ENCODE measurements at places on chromosomes 5 and 9.

GRCh38 chr5:65364907-65365306 is 116.8 kb downstream of the ADAMTS6 start:
- DNase-seq: no peak

DNA sequence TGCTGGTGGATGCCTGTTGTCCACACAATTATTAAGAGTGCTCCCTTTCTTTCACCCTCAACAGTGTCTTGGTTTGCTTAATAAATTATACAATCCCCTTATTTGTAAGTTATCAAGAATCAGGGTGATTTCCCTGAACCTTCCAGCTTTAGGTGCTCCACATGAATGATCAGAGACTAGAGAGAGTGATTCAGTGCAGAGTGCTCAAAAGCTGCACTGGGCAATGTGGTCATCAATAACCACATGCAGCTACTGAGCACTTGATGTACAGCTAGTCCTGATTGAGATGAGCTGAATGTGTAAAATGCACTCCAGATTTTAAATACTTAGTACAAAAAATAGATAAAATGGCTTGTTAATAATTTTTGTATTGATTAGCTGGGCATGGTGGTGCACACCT is 76.8 kb upstream of the TRIO start:
- DNase-seq: no peak

GRCh38 chr5:178223196-178223773 is 9.3 kb downstream of the PHYKPL start:
- no peak for DNase-seq

DNA sequence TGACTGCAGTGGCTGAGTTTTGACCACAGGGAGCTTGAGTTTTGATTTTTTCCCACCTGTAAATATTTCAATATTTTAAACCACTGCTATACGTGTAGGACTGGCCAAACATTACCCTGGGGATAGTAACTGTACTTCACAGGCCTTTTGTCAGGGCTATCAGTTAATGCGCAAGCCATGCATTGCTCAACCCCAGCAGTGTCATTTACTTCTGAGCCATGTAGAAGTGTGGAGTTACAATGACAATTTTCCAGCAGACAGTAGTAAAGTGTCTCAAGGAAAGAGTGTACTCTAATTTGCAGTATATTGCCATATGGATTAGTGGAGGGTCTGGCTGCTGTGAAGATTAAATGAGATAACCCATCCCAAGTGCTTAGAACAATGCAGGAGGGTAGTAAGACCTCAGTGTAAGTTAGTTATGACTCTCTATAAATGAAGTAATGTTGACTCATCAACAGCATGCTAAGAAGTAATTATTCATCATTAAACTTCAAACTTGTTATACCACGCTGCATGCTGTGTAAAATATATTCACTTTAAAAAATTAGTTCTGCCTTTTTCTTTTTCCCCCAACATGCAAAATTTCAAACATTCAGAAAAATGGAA is 489.2 kb downstream of the KDM4C start:
- DNase-seq: no peak

DNA sequence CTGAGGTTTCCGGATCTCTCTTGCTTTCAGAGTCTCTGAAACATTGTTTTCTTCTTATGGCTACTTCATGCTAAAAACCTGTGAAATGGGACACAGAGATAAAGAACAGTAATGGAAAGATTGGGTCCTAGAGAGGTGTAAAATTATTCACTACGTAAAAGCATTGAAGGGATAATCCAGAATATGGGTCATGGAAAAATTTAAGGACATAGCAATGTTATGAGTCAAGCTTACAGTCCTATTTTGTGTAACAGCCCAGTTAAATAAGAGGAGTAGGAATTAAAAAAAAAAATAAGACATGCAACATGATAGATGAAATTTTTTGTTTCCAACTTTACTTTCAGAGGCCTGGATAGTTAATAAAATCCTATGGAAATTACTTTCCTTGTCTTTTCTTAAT is 61.9 kb upstream of the ELL2 start:
- no peak for DNase-seq

GRCh38 chr9:37292896-37293295 is 129.6 kb upstream of the GRHPR start:
- DNase-seq: no peak

- DNase-seq: no peak
Measured at GRCh38 chr5:125056671-125057485, 310.4 kb upstream of the ZNF608 start.

DNA sequence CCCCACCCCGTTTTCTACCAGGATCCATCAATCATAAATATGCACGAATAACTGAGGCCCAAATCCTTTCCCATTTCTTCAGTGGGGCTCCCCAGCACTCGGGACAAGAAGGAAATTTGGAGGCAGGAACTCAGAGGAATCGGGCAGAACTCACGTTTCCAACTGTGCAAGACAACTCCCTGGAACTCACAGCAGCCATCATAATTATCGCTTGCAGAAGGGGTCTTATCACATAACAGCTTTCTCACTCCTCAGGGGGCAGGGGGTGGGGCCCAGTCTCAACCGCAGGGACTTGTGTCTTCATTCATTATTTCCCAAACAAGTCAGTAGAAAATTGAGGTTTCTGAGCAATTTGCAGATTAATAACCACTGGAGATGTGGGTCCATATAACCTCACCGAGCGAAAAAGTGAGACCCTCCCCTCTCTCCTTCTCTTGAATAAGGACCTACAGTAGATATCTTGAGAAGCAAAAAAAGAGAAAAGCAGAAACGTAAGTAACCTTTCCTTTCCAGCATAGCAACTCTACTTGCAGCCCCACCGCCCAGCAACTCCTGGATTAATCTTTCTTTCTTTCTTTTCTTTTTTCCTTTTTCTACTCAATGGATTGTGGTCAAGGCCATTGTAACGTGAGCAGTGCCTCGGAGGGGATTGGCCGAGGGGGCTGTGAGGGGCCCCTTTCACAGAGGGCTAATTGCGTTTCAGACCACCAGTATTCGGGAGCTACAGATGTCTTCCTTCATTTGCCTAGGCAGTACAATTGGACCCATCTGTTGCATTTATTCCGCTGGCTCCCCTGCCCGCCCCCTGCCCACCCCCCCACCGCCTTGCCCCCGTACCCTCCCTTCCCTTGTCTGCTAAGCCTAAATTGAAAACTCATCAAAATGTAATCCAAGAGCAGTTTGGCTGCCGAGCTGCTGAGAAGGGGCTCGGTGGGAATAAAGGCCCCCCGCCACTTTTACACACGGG is 24.7 kb upstream of the TIFAB start:
- no peak for DNase-seq

GRCh38 chr9:105651806-105652205 is 10.5 kb upstream of the TAL2 start:
- no peak for DNase-seq

GRCh38 chr9:88968799-88969198 is 22.5 kb upstream of the S1PR3 start:
- DNase-seq: no peak

DNA sequence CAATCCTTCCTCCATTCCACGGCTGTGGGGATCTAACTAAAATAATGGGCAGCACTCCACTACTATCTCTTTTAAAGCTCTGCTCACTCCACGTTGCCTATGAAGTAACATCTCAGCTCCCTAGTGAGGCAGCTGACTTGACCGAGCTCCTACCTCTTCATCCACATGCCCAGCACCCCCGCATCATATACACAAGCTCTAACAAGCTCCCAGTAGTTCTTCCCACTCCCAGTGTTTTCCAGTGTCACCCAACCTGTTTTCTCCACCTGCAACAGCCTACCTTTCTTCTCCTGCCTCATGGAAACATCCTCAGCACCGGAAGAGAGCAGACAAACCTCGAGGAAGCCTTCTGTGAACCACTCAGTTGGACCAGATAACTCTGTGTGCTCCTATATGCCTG is 50.5 kb downstream of the ELAVL2 start:
- no peak for DNase-seq

GRCh38 chr9:100474924-100475276 is 2.0 kb downstream of the TMEFF1 start:
- DNase-seq: no peak

- DNase-seq: no peak
Measured at GRCh38 chr5:123545506-123545905, 33.5 kb downstream of the CSNK1G3 start.

GRCh38 chr9:81468084-81468595 is 221.2 kb downstream of the TLE1 start:
- no peak for DNase-seq

DNA sequence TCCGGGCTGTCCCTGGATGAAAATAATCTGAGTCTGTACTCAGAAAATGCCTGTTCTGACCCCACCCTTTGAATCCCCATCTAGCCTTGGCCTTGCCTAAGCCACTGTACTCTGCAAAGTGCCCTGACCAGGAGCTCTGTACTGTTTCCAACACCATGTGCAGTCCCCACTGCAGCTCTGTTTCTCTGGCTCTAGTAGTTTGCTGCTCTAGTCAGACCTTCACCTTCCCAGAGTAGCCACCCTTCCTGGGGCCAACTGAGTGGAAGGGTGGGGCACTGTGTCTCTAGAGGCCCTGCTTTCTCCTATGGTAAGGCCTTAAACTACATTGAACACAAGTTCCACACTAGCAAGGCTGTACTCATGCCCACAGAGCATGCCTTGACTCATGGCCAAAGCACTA is 31.9 kb downstream of the P4HA2 start:
- no peak for DNase-seq

DNA sequence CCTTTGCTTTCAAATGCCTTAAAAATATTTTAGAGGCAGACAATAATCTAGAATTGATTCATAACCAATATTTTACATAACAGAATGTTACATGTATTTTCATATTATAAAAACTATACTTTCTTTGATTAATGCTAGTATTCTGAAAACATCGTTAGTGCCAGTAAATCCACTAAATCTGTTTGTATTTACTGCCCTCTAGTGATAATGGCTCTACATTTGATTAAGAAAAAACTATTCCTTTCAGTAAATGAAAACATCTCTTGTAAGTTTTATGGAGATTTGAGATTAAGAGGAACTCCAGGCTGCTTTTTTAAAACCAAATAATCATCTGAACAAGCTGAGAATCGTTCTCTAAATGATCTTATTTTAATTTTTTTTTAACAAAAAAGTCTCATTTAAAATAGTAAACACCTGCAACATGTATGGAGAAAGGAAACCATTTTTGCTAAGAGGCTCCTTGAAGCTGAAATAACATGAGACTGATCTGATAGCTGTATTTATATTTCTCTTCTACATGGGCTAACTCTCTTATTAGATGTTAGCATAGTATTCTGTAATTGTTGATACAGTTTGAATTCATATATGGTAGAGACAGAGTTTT is 424.7 kb downstream of the RAB3C start:
- no peak for DNase-seq

DNA sequence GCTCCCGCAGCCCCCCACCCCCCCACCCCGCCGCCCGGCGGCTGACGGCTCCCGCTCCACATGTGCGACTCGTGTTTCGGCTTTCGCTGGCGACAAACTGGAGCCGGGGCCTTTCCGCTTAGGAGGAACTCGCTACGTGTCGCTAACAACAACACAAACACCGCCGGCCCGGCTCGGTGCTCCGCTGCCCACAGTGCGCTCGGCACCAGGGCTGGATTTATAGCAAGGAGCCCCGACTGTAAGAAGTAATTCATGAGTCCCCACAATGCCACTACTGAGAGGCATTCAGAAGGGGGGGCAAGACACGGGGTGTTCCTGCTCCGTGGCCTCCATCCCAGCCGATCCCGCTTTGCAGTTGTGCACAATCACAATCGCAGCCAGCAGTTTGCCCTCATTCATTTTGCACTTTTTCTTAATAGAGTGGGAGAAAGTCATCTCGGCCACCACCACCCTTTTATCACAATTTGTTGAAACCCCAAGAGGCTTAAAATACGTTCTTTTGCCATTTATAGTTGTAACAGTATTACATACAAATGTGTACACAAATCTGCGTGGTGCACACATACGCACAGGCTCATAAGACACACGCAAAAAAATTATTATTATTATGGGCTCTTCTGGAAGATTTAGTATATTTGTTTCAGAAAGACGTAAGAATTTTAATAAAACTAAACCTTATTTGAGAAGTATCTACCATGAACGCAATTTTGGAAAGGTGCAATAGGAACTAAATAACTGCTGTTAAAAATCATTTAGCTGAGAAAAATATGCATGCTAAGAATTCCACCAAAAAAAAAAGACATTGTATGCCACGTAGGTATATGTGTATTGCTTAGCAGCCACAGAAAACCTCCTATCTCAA is 48.1 kb downstream of the EBF1 start:
- no peak for DNase-seq

DNA sequence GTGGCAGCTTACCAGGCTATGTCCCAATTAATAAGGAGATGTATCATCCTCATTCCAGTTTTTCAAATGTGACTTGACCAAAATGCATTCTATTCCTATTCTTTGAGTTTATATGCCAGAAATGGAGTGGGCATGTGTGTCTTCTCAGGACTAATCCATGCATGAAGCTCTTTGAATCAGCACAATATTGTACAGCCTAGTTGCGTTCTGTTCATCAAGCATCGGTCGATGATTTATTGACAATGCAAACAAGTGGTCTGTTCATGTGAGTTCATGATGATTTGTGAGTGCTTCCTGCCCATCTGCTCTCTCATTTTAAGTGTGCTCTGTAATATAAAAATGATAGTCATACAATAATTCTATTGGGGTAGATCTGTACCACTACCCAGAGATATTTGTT is 48.3 kb downstream of the PALM2AKAP2 start:
- no peak for DNase-seq

DNA sequence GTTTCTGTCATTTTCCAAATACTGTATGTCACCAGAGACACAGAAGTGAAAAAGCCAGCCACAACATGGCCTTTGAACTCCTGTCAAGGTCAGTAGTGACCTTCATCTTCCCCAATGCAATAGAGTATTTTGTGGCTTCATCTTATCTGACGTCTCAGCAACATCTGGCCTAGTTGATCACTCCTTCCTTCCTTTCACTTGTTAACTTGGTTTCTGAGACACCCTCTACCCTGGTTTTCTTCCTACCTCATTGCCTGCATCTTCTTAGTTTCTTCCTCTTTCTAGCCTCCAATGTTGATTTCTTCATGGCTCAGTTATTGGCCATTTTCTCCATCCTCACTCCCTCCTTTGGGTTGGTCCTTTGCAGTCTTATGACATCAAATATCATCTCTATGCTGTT is 36.3 kb downstream of the GLIS3 start:
- no peak for DNase-seq
